ENCODE measurements at places on chromosomes 16 and 17.

DNA sequence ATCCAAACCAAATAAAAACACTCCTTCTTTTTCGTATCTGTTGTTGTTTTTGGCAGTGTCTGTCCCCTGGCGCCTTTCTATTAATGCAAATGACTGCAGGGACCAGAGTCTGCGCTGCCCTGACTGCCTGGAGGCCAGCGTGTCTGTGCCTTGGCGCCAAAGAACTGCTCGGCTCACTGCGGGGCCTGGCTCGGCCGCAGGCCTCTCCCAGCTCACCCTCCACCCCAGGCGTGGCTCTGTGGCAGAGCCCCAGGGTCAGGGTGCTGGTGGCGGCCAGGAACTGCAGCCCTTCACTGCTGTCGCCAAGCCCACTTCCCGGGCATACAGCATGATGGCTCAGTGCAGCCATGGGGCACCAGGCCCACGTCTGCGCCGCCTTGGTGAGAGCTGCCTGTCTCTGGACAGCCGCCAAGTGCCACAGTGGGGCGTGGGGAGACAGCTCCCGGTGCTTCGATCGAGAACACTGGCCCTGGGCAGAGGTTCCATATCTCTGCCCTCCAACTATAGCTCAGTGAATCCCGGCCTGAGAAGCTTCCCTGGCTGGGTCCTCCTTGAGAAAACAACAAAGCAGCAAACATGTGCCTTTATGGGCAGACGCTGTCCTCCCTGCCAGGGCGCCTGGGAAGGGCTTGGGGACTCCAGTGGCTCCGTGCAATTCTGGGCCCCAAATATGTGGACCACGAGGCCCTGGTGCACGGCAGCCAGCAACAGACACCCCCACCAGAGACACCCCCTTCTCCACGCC is 11.1 kb downstream of the CANT1 start:
- no peak for DNase-seq

DNA sequence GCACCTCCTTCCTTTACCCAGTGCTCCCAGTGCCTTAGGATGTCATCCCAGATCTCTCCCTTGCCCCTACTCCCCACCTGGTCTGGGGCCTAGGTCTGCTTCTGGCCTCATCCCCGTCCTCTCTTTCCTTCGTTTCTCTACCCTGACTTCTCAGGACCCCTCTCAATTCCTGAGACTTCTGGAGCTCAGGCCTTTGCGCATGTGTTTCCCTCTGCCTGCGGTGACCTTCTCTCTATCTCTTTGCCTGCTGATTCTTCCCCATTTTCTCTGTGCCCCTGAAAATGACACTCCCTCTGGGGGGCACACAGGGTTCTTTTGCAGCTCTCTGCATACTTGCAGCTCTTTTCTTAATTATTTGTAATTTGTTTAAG is 13.5 kb downstream of the ADORA2B start:
- no peak for DNase-seq

GRCh38 chr17:21357281-21357680 is 18.9 kb upstream of the KCNJ12 start:
- no peak for DNase-seq

DNA sequence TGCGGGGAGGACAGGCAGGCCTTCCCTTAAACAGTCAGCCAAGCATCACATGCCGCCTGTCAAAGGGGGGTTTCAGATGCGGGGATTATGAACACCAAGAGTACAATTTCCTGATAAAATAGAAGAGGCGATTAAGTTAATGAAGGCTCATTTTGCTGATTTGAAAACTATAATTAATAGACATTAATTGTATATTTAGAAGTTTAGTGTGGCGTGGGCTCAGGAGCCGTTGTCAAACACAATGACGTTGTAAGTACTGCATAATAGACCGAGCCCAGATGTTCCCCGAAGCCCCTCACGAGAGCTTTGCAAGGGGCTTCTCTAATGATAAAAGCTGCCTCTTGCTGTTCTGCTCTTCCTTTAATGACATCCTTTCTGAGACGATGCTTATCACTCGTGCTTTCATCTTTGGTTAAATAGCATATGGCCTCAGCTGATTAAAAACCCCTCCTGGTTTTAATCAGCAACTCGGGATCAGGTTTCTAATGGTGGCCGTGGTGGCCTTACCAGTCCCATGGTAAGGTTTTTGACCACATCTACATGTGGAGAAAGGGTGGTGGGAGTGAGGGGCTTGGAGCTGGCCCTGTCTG is 28.2 kb downstream of the SNX20 start:
- no peak for DNase-seq

DNA sequence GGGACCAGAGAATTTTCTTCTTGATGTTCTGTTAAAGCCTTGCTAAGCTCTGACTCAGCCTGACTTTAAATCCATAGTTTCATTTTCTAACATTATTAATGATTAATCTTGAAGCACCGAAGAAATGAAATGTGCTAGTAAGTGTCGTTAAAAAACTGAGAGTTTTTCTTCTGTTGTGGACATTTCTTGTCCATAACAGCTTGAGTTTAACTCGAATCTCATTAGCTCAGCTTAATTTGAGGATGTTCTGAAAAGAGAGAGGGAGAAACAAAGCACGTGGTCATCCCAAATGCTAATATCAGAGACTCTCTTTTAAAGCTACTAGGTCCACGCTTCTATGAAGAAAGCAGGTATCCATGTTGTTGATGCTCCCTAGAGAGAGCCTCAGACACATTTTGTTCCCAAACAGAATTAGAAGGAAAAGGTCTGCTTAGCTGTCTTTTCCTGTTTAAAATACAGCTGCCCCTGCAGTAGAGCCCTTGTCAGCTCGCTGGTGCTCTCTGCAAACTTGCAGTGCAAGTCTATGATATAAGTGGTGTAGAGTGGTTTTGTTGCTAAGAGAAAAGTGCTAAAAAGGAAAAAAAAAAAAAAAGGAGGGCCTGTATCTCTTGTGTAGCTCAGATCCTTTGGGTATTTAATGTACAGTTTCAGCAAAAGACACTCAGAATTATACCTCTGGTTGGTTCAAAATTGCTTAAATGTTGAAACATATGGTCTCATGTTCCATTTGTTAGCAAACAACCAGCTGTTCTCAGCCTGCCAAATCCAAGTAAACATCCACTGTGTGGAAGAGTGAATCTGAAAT is 191.1 kb upstream of the TBX2 start:
- DNase-seq: no peak
